Activated T-helper 9 cell treated with anti-CD3 and anti-CD28 coated beads, Interleukin-2, amount 50 U/mL, for 16 hours (primary cell): ENCODE measurements at places on chromosomes 4 and X.

DNA sequence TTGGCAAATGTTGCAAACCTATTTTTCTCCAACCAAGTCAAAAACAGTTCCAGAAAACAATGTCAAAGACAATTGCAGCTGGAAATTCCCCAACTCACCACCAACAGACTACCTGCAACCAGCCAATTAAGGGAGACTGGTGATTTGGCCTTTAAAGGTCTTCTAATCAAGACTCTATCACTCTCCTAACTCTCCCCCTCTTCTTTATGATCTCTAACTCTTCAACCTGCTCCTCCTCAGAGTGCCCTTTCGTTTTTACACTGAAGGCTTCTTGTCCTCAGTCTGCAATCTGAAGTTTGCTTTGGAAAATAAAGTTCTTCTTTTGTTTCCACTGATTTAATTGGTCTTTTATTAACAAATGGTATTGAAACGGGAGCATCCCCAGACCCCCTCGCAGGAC lies 203.9 kb downstream of the TECRL start:
- no peak for DNase-seq

GRCh38 chrX:42533761-42534160 lies 244.2 kb downstream of the PPP1R2C start:
- DNase-seq: no peak

GRCh38 chr4:13872155-13872554 lies 244.6 kb upstream of the BOD1L1 start:
- DNase-seq: no peak

DNA sequence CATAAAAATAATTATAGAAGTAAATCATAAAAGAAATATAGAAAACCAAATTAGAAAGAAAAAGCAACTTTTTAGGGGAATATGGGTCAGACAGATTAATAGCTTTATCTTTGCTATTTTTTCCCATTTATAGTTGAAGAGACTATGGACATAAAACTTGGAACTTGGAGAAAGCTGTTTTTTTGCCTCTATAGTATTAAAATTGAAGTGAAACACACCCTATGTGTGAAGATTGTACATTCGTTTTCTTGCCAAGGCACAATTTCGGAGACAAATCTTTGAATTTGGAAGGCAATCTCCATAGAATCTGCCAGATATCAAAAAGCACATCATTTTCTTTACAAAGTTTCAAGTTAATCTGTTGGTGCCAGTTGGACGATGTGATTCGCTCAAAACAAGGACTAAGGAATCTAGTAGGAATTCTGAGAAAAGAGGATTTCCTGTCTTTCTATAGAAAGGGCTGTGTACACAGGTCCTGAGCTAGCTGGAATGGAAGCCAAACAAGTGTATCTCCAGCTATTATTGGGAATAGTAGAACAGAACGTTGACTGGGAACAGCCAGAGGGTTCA lies 156.3 kb downstream of the SLC7A11 start:
- DNase-seq: no peak

- DNase-seq: no peak
These were observed 1.9 kb downstream of the POU4F2 start for GRCh38 chr4:146640465-146641061.

GRCh38 chr4:1051472-1051871 lies 40.0 kb downstream of the FGFRL1 start:
- DNase-seq: no peak

- no peak for DNase-seq
These were observed 36.5 kb upstream of the GLRA3 start for GRCh38 chr4:174865418-174865985.

- DNase-seq: no peak
These were observed 31.4 kb downstream of the CPE start for GRCh38 chr4:165410214-165410613.

DNA sequence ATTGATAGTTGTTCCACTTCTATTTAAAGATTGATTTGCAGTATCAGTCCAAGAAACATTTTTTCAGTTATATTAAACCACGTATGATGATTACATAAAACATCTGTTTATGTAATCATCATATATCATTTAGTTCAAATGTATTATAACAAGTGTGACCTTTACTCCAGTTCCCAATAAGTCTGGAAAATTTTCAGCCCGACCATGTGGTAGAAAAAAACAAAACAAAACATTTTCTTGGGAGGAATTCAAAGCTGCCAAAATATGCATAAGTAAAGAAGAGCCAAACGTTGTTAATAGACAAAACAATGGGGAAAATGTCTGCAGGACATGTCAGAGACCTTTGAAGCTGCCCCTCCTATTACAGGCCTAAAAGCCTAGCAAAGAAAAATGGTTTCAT lies 709.1 kb downstream of the FAT4 start:
- DNase-seq: no peak

GRCh38 chr4:110442309-110442708 lies 33.6 kb upstream of the ENPEP start:
- no peak for DNase-seq

DNA sequence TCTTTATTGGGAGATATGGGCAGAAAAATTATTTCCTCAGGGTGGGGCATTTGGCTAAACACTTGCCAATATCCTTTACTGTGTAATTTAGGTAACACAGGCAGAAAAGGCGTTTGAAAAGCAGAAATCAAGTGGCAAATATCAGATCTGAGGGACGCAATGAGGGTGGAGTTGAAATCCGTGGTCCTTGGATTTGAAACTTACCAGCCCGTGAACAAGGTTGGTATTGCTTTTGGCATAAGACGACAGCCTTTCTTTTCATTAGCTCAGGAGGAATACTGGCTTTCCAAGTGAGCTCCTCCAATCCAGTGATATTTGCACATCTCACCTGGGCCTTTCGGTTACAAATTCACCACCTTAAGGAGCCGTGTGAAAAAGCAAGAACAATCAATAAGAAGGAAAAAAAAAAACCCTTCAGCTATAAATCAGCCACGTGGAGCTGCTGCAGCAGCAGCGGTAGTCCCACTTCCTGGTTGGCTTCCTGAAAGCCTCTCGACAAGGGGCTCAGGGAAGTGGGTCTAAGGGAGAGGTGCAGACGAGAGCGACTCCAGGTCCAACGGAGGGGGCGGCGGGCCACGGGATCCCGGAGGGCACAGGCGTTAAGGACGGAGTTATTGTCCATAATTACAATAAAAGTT lies 734 bp upstream of the GALNT7 start:
- DNase-seq: no peak
